ENCODE measurements at places on chromosomes 1 and 21.

DNA sequence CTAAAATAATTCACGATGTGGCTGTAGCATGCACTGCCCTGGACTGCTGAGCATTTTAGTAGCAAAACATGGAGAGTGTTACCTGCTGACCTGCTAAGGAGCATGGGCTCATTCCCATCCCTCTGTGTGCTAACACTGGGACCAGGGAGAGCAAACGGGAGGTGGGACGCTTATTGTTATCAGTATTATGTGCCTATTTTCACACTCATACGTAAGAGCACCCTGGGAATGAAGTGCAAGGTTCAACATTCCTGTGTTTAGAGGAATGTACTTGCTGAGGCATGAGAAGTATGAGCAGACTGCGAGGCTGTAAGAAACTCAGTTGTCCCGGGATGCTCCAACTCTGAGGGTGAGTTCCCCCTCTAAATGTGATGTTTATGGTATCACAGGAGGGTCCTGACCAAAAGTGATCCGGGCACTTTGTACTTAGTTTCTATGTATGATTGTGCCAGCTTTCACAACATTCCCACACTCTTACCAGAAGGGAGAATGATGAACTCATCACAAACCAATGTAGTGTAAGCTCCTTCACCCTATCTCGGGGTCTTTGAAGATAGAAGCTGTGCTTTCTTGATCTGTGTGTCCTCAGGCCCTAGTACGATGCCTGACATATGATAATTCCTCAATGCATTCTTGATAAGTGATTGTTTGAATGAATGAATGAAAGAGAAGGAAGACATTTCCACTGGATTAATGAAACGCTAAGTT is 164.8 kb downstream of the KCNJ6 start:
- DNase-seq, result no peak

DNA sequence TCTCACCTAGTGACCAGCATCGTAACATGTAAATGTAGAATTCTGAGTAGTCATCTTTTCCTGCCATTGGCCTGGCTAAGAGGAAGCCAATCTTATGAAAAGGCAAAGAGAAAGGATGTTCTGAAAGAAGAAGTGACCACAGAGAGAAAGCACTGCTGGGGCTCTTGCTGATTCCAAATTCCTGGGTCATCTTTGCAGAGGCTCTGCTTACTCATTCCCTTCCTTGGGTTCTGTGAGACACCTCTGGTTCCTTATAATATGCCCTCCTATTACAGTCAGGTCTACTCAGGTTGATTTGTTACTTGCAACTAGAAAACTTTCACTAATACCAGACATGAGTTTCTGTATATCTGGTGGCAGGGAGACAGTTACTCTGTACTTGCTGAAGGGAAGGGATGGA is 198.8 kb upstream of the C8B start:
- no peak for DNase-seq

DNA sequence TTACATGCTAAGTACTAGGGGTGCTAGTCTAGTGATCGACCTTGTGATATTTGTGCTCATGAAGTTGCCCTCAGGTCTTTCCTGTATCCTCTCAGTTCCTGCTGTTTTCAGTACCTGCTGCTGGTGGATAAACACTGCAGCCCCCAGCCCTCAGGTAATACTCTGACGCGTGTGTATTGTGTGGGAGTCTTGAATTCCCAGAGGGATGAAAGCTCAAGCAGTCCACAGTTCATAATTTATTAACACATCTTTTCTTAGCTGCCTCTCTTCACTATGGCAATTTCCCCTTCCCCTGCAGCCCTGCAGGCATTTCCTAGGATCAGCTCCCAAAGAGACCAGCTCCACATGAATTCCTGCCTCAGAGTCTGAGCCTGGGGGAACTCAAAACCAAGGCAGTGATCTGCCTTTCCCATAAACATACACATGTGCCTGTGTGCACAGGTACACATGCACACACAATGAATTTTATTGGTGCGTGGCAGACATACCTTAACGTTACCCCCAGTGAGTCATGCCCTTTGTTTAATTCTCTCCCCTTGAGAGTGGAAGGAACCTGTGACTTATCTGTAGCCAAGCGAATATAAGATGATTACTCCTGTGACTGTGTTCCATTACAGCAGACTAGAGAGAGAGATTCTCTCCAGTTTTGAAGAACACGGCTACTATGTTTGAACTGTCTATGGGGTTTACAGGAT is 14.1 kb upstream of the HMGCS2 start:
- DNase-seq, result no peak

DNA sequence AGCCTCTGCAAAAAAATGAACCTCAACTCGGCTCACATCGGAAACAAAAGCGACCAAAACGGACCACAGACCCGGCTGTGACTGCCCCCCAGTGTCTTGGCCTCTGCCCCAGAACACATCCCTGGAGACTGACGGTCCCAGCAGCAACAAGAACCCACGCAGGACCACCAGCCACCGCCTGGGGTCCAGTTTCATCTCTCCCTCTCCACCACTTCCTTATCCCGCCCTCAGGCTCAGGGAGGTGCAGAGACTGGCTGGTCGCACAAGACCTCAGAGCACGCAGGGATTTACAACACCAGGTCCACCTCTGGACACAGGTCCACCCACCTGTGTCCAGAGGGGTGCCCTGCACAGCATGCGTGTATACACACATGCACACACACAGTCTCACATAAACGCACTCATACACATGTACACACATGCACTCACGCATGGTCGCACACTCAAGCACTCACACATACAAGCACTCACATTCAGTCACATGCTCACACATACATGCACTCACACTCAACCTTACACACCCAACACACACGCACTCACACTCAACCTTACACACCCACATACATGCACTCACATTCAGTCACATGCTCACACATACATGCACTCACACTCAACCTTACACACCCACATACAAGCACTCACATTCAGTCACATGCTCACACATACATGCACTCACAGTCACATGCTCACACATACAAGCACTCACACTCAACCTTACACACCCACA is 18.6 kb upstream of the TMEM52 start:
- DNase-seq, result no peak

DNA sequence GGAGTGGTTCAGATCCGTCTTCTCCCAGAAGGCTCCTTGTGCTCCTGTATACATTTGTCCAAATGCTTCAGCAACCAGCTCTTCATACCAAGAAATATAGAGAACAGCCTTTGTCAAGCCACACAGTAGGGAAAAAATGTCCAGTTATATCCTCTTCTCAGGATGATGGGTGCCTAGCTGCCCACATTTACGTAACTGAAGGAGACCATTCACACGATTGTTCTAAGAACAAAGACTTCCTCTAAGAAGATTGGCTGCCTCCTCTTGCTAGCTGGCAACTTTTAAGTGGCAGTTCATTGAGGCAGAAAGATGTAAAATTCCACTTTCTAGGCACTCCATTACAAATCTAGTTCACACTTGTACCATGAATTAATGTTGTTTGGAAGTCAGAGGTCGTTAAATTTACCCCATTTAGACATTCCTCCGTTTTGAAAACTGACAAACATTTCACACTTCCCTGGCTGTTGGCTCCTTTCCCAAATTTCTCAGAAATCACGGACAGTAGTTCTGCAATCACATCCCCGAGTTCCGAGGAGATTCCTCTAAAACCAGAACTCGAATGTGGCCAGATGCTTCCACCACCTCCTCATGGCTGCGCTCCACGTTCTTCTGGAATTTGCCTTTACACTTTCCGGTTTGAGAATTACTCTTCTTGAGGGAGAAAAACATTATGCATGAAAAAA is 45.6 kb upstream of the CSF1 start:
- DNase-seq, result no peak

DNA sequence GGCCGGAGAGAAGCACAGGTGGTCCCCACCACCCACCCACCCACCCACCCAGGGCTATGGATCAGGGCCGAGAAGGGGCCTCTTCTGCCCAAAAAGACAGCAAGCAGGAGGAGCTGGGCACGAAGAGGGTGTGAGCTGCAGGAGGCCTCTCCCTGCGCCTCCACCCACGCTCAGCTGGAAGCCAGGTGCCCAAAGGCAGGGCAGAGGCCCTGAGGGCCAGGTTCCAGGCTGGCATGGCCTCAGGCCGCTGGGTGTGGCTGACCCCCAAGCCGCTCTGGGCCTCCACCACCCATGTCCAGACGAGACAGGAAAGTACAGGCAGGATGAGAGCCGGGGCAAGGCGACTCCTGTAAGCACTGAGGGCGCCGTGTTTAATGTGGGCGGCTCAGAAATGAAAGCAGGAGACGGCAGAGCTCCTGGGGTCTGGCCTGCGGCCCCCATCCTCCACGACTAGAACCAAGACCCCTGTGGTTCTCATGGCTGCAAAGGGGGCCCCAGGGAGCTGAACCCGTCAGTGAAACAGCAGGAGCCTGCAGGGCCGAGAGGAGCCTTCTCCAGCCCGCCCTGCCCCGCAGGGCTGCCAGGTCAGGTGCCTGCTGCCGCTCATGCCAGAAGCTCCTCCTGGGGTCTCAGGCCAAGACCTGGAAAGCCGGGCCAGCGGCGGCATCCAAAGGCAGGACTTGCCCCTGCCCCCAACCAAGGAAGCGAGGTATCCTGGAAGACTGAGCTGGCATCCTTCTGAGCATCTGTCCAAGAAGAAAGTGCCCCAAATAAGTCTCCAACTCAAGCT is 56.0 kb downstream of the MEGF6 start:
- DNase-seq, result no peak

GRCh38 chr1:9242338-9242969 is 7.9 kb downstream of the H6PD start:
- DNase-seq, result no peak

DNA sequence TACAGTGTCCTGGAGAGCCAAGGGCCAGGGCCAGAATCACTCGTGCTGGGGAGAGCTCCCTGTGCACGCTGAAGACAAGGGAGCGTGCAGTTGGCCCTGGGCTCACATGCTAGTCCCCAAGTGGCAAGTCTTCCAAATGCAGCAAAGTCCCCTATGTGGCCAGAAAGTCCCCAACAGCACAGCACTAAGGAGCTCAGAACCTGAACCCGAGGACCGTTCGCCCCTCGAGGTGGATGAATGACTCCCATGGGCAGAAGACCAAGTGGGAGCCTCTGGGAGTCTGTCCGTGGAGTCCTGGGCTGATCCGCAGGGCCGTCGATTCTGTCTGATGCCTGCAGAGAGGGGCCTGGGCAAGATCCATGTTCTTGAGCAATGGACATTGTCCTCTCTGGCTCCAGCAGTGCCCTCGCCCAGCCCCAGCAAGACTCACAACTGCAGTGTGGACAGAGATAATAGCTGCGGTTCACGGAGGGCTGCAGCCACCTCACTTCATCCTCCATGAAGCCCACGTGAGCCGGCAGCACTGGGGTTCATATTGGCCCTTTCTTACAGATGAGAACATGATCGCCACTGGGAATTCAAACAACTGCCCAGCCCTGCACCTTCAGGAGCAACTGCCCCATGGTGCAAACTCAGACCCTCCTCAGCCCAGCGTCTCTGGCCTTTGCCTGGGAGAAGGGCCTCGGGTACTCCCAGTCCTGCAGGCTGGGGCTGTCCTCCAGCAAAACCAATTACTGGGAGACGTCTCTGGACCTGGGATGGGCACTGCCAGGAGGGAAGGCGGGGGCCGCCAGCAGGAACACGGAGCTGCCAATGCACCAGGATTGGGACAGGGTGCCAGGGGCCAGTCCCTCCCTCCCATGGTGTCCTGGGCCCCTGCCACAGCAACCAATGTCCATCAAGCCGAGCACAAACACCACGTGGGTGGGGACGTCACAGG is 243.7 kb downstream of the NPHP4 start:
- DNase-seq, result no peak

Data from GM06990 (cell line).